ENCODE measurements at places on chromosomes 7 and 10.

GRCh38 chr10:283916-284356 is 148.7 kb downstream of the ZMYND11 start:
- DNase-seq: no peak

- no peak for DNase-seq
These were observed 267.0 kb downstream of the FRMD4A start for GRCh38 chr10:14063531-14064285.

DNA sequence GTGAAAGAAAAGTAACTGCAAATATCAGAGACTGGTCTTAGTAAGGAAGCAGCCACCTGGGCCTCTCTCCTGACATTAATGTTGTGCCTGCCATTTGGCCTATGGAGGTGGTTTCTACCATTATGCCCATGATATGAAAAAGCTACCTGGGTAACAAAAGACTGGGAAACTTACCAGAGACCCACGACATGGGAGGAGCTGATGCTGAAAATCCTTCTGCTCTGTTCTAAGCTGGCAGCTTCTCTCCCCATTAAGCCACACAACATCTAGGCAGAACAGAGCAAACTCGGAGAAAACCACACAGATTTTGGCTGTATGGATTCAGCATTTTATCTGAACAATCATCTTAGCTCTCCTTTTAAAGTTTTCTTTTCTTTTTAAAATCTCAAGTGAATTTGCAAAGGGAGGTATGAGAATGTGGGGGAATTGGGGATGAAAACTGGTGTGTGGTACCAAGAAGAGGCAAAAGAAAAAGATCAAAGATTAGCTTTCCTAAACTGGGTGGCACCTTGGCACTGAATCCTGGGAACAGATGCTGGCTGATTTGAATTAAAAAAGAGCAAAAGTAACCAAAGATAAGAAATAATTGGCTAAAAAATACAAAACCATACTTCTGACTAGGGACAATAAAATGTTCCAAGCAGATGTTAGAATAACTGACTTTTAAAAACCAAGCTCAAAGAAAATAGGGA is 128.6 kb upstream of the ANKRD1 start:
- DNase-seq: no peak

- no peak for DNase-seq
These were observed 15.5 kb upstream of the DNAJC12 start for GRCh38 chr10:67853512-67853911.

GRCh38 chr7:91752102-91752501 is 128.4 kb downstream of the MTERF1 start:
- no peak for DNase-seq

DNA sequence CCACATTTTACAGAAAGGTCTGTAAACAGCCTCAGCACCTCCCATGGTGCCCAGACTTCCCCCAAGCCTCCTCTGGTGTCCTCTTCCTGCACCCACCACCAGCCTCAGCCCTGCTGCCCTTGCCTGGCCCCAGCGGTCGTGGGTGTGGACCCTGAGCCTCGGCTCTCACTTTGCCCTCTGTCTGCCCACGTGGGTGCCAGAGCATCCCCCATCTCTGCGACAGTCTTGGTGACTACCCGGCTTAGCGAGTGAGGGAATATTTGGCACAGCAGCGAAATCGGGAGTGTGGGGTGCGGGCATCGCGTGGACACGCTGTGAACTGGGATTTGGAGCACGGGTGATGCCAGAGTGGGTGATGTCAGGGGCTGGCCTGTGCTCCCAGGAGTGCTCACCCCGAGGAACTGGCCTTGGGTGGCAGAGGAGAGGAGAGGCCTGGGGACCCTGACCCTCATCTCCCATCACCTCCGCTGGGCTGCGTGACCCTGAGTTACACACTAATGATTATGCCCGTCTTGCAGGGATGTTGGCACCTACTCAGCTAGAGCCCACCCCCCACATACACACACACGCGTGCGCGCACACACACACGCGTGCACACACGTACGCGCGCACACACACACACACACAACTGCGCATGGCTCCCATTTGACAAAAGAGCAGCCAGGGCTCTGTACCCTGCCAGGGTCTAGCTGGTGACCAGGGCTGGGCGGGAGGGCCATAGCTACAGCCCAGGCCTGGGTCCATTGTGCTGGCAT is 8.7 kb downstream of the ELFN1 start:
- DNase-seq: no peak

- DNase-seq: no peak
These were observed 177.0 kb upstream of the SP8 start for GRCh38 chr7:20963556-20964280.

DNA sequence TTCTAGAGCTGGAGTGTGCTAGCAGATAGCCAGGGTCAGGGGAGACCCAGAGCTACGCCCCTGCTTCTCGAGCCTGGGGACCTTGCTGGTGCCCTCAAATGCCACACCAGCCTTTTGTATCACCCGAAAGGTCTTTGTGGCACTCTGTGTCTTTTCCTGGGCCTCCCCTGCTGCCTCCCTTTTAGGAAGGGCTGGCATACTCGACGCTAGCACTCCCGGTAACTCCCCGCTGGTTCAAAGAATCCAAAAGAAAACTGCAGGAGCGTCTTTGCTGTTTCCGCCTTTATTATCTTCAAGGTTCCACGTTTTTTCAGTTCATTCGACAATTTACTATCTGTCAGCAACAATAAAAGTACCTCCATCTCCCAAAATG is 36.3 kb downstream of the CTBP2 start:
- DNase-seq: no peak

GRCh38 chr7:15628876-15629275 is 57.6 kb downstream of the MEOX2 start:
- DNase-seq: no peak

- DNase-seq: no peak
These were observed 6.0 kb downstream of the RGS10 start for GRCh38 chr10:119536508-119537025.

GRCh38 chr7:68411742-68412141 is 1186.5 kb upstream of the AUTS2 start:
- no peak for DNase-seq

GRCh38 chr10:3407208-3407607 is 234.6 kb upstream of the PITRM1 start:
- no peak for DNase-seq

DNA sequence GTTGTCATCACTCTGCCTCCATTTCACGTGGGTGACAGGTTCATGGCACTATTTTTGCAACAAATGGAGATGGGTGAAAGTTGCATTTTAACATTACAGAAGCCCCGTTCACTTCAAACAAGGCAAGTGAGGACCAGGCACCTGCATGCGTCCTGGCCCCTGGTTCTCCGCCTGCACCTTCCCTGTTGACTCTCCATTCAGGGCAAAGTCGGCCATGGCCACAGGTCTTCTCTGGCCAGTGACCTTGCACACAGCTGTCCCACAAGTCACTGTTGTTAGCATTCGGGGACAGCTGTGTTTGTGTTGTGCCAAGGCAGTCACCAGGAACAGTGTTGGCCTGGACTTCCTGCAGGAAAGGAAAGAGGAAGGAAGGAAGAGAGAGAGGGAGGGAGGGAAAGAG is 554.9 kb downstream of the TCERG1L start:
- DNase-seq: no peak

Measured in activated CD8-positive, alpha-beta memory T cell treated with anti-CD3 and anti-CD28 coated beads, Interleukin-2, amount 50 U/mL, for 4 hours (primary cell).